Foreskin melanocyte (primary cell): ENCODE measurements at places on chromosomes 2 and 18.
A peak's percentile ranks its signal among the peaks of the same experiment; 100 is the strongest.

DNA sequence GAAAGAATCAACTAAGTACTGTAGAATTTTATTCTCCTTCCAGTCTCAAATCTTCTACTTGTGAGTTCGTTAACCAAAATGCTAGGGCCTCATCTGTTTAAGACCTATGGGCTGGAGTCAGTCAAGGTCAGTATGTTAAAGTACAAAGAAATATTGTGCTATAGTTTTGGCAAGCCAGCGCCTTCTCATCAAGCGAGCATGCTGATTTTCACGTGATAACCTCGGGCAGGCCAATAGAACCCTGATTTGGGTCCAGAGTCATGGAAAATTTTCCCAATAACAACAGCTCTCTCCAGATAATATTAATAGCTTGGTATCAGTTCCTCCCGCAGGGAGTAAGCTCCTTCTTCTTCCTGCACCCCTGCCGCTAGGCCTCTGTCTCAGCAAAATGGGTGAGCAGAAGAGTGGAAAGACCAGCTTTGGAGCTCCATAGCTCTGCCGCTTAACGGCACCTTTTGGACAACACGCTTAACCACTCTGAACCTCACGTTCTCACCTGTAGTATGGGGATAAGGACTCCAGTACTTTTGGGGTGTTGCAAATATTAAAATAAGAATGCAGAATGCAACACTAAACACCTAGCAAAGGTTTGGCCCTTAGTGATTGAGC, 11.7 kb downstream of the CABLES1 start:
- peak; percentile 98 for DNase-seq

DNA sequence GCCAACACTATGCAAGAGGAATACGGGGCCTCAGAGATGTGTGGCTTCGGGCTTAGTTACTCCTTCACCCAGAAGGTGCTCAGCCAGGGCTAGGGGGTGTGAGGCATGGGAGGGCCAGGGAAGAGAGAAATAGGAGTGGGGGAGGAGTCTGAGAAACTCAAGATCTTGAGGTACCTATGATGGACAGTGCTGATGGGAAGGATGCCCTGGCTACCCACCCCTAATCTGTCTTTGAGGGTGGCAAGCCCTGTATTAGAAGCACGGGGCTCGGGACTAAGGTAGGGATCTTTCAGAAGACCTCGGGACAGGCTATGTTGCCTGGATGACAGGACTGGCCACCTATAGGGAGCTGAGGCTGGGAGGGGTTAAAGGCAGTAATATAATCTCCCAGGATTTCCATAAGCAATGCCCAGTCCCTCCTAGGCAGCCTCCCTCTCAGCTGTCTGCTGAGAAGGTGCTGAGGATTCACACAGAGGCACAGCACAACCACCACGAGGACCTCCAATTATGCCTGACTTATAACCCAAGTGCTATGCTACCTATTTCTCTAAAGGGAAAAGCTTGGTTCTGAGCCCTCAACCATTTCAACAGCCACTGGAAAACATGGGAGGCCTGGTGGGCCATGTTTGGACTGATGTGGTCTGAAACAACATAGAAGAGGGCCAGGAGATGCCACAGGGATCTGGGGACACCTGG, 23.3 kb downstream of the MTHFD2 start:
- DNase-seq, result no peak

DNA sequence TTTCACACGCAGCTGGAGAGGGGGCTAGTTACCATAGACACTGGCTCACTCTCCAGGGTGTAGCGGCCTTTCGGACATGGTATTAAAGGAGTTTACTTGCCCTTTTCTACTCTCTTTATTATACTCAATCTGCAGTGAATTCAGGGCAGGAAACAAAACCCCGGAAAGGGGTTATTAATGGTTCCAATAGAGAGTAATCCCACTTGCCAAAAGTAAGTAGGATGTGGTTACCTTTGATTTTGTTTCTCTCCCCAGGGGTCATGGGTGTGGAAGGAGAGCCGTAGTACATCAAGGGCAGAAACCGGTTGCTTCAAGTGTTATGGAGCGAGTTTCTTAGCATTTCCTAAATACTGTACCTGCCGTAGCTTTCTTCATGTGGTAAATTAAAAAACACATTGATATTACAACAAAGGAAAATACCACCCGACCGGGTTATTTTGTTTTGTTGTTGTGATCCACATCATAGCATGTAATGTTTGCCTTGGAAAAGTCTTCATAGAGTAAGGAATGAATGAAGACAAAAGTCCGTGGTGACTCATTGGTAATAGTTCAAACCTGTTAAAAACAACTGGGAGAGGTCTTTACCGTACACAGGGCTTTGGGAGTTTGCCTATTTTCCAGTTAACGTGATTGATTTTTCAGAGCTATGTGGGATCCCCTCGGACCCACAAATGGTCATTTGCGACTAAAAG, 71.5 kb downstream of the SLC4A3 start:
- no peak for DNase-seq

- DNase-seq, result no peak
These were observed 100.2 kb downstream of the ANKRD44 start for GRCh38 chr2:197210430-197210829.

- DNase-seq, result no peak
These were observed 88.5 kb downstream of the RTTN start for GRCh38 chr18:70116949-70117348.

GRCh38 chr2:64065516-64065915, 46.3 kb upstream of the VPS54 start:
- no peak for DNase-seq

GRCh38 chr18:41265047-41265446, 690.0 kb upstream of the PIK3C3 start:
- no peak for DNase-seq

DNA sequence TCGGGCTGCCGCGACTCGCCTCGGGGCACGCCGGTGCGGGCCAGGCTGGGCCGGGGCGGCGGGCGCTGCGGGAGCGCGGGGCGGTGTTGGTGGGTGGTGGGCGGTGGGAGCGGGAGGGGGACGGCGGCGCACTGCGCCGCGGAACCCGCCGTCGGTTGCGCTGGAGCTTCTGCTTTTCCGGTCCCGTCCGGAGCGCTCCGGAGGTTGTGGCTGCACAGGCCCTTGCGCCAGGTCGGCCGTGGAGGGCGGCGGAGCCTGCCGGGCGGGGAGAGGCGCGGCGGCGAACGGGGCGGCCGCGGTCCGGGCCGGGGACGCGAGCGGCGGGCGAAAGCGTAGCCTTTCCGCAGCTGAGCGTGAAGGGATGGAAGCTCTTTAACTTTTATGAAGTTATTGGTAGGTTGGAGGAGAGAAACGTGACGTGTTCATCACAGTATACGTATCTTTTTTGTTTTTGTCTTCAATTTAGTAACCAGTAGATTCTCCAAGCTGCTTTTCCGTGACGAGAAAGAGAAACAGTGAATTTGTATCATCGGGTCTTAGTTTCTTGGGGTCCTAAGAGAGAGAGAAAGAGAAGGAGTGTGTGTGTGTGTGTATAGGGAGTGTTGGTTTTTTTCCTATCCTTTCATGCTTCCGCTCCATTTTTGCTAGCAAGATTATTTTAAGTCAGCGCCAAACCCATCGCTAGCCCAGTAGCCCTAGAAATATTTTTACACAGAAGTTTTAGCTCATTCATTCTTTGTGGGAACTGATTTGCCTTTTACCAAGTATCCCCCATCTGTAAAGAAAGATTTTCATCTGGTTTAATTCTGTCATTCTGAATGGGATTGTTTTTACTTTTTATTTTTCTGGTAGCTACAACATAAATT, 535 bp downstream of the ATG4B start:
- DNase-seq, result no peak

DNA sequence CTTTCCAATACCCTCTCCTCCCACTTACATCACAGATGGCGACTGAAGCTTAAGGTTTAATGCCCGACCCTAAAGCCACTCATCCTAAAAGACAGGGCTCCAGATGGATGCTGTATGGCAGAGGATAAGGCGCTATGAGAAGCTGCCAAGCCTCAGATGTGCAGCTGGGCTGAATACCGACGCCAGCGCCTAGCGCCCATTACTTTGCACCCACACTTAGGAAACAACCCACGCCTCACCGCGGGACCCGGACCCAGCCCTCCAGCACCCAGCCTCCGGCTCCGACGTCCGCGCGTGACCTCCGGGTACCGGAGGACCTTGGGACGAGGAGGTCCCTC, 335 bp downstream of the TRAK2 start:
- DNase-seq, result no peak

- DNase-seq, result no peak
These were observed 19.8 kb downstream of the RNU2-63P start for GRCh38 chr2:87996570-87996969.
